ENCODE measurements at places on chromosomes 4 and X.

DNA sequence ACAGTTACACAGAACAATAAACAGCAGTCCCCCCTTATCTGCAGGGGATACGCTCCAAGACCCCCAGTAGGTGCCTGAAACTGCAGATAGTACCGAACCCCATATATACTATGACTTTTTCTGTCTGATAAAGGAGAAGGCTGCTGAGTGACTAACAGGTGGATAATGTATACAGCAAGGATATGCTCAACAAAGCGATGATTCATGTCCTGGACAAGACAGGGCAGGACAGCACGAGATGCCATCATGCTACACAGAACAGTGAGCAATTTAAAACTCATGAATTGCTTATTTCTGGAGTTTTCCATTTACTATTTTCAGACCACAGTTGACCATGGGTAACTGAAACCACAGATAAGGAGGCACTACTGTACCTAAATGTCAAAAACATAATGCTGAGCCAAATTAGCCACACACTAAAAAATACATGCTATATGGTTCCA lies 76.1 kb downstream of the MANBA start:
- no peak for DNase-seq

GRCh38 chr4:152427981-152428380 lies 107.9 kb downstream of the FBXW7 start:
- no peak for DNase-seq

GRCh38 chrX:45083314-45083713 lies 117.4 kb downstream of the DIPK2B start:
- DNase-seq = no peak

DNA sequence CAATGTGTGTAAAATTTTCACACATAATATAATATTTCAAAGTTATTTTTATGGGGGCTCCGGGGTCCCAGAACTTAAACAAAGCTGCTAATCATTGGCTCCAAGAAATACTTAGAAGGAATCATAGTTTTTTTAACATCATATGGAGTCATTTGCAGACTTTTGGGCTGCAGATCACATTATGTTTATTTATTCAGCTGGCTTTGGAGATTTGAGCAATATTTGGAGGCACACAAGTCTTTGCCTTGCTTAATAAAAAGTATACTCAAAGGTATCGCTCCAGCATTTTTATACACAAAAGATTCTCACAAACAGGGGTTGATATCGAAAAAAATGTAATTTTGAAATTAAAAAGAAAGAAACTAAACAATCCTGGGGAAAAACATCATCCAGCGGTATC lies 382.5 kb upstream of the TENM3 start:
- no peak for DNase-seq

DNA sequence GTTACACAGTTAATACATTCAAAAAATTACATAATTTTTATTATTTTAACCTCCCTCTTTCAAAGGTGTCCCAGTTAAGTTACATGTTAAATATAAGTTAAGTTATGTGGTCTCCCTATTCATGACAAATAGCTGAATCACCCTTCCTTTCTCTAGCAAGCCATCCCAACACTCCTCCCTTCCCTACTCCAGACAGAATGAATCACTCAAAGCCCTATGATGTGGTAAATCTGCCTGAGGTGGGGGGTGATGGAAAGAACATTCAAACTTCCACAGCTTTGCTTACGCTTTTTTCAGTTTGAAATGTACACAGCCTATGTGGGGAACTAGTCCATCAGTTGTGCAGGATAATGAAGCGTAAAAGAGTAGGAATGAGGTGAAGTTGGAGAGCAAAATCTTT lies 90.2 kb downstream of the CXCL13 start:
- no peak for DNase-seq

DNA sequence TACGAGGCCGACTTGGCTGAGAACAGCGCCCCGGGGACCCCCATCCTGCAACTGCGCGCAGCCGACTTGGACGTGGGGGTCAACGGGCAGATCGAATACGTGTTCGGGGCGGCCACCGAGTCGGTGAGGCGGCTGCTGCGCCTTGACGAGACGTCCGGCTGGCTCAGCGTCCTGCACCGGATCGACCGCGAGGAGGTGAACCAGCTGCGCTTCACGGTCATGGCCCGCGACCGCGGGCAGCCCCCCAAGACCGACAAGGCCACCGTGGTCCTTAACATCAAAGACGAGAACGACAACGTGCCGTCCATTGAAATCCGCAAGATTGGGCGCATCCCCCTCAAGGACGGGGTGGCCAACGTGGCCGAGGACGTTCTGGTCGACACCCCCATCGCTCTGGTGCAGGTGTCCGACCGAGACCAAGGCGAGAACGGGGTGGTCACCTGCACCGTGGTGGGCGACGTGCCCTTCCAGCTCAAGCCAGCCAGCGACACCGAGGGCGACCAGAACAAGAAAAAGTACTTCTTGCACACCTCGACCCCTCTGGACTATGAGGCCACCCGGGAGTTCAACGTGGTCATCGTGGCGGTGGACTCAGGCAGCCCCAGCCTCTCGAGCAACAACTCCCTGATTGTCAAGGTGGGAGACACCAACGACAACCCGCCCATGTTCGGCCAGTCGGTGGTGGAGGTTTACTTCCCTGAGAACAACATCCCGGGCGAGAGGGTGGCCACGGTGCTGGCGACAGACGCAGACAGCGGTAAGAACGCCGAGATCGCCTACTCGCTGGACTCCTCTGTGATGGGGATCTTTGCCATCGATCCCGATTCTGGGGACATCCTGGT lies 2.4 kb downstream of the PCDH7 start:
- peak; percentile 67 for DNase-seq

GRCh38 chrX:138008281-138008680 lies 442.4 kb downstream of the ZIC3 start:
- DNase-seq = no peak

DNA sequence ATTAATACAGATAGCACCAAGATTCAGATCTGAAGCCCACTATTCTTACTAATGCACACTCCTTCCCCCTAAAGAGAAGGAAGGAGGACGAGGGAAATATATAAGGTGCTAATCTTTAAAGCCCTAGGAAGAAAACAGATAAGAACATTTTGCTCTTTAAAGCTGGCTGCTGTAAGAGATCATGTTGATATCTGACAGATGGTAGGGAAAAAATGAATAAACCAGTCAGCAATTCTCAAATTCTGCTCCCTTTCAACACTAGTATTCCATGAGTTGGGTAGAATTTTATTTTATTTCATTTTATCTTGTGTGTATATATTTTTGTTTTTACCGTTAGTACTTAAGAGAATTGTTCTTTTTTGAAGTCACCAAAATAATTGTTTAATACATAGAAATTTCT lies 19.2 kb downstream of the OTC start:
- DNase-seq = no peak

DNA sequence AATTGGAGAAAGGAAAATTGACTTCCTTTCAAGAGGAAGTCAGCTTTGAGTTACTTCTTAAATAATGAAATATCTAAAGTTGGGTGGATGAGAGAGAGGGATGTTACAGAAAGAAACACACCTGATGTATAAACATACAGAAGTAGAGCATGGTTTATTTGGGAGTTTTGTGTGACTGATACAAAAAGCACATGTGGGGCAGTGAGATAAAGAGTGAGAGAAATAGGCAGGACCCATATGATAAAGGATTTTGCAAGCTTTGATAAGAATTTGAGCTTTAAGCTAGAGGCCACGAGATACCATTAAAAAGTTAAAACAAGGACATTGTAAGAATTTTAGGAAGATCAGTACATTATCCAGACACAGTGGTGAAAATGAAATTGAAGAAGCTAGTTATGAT lies 263.3 kb upstream of the GPRIN3 start:
- DNase-seq = no peak

- no peak for DNase-seq
Measured at GRCh38 chr4:81447566-81448229, 24.0 kb downstream of the RASGEF1B start.

- no peak for DNase-seq
Measured at GRCh38 chrX:123277821-123278220, 93.7 kb downstream of the GRIA3 start.

- no peak for DNase-seq
Measured at GRCh38 chrX:10749113-10749512, 128.7 kb upstream of the MID1 start.

- peak; percentile 88 for DNase-seq
Measured at GRCh38 chr4:155667568-155668511, 1.2 kb downstream of the GUCY1A1 start.

- DNase-seq = no peak
Measured at GRCh38 chr4:73528171-73528570, 46.6 kb downstream of the AFM start.

DNA sequence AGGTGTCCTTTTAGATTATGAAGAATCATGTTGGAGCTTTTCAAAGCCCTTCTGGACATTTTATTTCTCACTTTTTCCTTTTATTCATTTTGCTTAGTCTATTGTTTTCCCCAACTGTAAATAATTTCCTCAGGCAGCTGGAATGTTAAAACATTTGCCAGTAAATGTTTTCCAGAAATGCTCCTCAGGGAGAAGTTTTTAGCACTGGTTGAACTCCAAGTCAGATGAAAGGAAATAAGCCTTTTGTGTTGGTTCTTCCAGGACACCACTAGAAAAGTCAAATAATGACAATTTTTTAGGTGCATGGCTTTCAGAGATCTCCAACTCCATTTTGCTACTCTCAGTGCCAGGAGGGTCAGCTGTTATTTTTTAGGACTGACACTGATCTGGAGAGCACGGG lies 127.9 kb downstream of the IL13RA2 start:
- DNase-seq = no peak

DNA sequence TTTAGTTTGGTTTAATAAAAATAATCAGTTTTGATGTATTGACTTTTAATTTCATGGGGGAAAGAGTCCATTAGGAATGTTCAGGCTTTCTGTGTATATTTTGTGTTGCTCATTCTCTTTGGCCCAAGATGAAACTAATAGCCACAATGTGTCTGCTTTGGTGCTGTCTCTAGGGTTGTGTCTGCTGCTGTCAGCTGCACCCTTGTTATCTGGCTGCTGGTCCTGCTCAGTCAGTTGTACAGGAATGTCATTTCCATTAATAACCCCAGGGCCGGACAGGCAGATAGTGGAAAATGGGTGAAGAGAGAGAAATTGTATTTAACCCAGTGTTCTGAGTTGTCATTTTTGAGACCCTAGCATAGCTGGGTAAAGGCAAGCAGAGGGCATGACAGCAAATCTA lies 115.1 kb downstream of the PHEX start:
- no peak for DNase-seq

DNA sequence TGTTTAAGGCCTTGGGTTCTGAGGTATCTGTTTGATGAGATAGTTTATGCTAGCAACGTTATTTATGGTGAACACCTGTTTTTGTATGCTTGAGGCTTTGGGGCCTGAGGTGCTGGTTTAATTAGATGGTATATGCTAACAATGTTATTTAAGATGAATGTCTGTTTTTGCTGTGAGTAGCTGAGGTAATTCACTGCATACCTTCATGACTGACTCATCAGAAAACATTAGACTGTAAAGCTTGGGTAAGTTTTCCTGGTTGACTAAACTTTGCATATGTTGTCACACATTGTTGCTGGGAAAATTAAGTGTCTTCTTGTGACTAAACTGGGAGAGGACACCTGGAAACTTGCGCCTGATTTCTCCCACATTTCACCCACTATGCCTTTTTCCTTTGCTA lies 1026.6 kb downstream of the RAPGEF2 start:
- no peak for DNase-seq

DNA sequence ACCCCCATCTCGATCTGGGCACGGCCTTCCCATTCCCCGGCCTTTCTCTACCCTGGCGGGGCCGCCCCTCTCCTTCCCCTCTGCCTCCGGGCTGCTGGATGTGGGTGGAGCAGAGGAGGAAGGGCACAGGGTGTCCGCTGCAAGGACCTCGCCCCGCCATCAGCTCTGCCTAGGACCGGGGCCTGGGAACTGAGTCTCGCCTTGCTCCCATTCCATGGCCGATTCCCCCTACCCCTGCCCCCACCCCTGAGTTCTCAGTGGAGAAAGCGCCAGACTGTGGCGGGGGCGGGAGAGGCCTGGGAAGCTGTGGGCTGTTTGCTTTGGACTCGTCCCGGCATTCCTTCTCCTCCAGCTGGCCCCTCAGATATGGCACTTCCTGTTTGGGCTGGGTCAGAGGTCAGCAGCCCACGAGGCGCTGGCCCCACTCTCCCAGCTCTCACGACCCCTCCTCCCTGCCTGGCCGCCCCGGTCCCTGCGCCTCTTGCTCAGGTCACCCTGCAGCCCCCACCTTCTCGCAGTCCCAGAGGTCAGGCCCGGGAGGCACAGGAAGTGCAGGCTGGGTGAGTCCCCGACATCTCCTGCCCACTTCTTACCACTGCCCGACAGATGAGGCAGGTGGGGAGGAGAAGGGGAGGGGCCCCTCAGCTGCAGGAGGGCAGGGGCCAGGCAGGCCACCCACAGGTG lies 6.4 kb upstream of the BGN start:
- no peak for DNase-seq

GRCh38 chr4:157983300-157983699 lies 189.5 kb downstream of the GASK1B start:
- DNase-seq = no peak

GRCh38 chr4:76401654-76402053 lies 19.3 kb downstream of the CCDC158 start:
- DNase-seq = no peak

- no peak for DNase-seq
Measured at GRCh38 chrX:3230496-3230895, 116.0 kb downstream of the MXRA5 start.

DNA sequence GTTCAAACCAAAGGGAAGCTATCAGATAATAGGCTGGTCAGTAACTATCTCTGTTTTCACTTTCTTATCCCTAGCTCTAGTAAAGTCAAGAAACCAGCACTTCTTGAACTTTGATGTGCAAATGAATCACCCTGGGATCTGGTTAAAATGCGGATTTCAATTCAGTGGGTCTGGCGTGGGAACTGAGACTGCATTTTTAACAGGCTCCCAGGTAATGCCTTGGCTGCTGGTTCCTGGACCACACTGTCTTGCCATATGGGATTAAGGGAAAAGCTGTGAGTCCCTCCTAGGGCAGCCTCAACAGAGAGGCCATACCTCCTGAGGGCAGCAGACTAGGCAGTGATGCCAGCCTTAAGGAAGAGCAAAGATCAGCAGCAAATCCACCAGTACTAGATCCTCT lies 1.7 kb downstream of the RNF175 start:
- no peak for DNase-seq

DNA sequence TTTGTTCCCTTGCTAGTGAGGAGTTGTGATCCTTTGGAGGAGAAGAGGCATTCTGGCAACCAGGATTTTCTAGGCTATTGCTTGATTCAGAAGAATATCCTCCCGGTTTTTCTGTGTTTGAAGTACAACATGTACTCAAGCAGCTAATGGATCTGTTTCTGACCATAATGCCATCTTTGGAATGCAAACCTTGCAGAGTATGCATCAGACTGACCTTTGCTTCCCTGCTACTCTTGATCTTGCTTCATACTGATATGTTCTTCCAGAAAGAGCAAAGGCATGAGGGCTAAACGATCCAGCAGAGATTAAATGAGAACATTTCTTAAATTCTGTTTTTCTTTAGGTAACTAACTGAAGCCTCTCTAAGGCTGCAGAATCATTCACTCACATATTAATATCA lies 265.4 kb upstream of the SLC7A11 start:
- no peak for DNase-seq

- DNase-seq = peak; percentile 64
Measured at GRCh38 chr4:10078481-10079233, 37.9 kb downstream of the WDR1 start.

GRCh38 chr4:119050527-119051090 lies 85.0 kb upstream of the MYOZ2 start:
- DNase-seq = no peak

- DNase-seq = no peak
Measured at GRCh38 chrX:41043674-41044345, 41.4 kb upstream of the USP9X start.

- DNase-seq = no peak
Measured at GRCh38 chrX:82320569-82320968, 1118.7 kb downstream of the SH3BGRL start.

- no peak for DNase-seq
Measured at GRCh38 chrX:9988762-9989161, 21.6 kb downstream of the CLDN34 start.

All from sigmoid colon (tissue), 7 donors.